Nephron progenitor cell (in vitro differentiated cells): ENCODE measurements at places on chromosomes 4 and X.

GRCh38 chrX:35743331-35743730 is 54.8 kb upstream of the MAGEB16 start:
- no peaks in the 10 kb centered on the region for H3K27me3 ChIP-seq
- no peak overlapping the region for H3K4me3 ChIP-seq
- no peaks in the 10 kb centered on the region for H3K4me1 ChIP-seq
- no peaks in the 10 kb centered on the region for H3K36me3 ChIP-seq
- H3K27ac ChIP-seq, result no peak overlapping the region

DNA sequence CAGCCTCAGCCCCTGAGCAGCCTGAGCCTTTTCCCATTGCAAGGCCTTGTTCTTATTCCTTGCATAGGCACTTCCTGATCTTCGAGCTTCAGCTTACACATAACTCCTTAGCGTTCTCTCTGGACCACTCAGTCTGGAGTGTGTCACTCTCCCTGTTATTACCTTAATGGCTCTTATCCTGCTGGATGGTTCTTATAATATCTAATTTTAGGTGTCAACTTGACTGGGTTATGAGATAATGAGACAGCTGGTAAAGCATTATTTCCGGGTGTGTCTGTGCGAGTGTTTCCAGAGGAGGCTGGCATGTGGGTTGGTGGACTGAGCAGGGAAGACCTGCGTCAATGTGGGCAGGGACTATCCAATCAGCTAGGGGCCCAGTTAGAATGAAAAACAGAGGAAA is 75.7 kb downstream of the HAUS3 start:
- no peak overlapping the region for H3K4me3 ChIP-seq
- H3K27me3 ChIP-seq, result peaks cover 8% of the 10 kb centered on the region
- DNase-seq, result no peak
- H3K36me3 ChIP-seq, result no peaks in the 10 kb centered on the region

DNA sequence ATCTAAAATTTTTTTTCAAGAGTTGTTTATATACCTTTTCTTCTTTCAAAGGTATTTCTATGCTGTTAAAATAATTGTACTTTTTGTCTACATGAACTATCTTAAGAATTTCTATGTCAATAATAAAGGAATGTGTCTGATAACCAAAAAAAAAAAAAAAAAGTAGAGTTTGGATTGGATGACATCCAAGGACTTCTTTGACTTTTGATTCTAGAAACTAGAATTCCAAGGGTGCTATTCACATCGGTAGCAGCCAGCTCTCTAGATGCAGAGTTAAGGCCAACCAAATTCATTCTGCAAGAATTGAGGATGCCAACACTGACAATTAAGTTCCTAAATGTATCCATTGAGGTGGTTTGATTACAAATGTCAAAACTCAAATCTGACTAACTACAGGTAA is 42.0 kb upstream of the PRKG2 start:
- peaks cover 10% of the 10 kb centered on the region for H3K4me1 ChIP-seq
- no peak overlapping the region for H3K4me3 ChIP-seq
- no peaks in the 10 kb centered on the region for H3K27me3 ChIP-seq
- no peak for DNase-seq

GRCh38 chr4:149264093-149264733 is 551.4 kb downstream of the IQCM start:
- H3K36me3 ChIP-seq, result no peaks in the 10 kb centered on the region
- H3K27me3 ChIP-seq, result peaks cover 8% of the 10 kb centered on the region
- peak; percentile 15 for DNase-seq
- no peaks in the 10 kb centered on the region for H3K4me1 ChIP-seq
- H3K4me3 ChIP-seq, result no peak overlapping the region
- no peak overlapping the region for H3K27ac ChIP-seq

- H3K27me3 ChIP-seq, result no peaks in the 10 kb centered on the region
- DNase-seq, result peak; percentile 5
- peaks cover 40% of the 10 kb centered on the region for H3K4me1 ChIP-seq
- peak overlapping the region; percentile 93 for H3K4me3 ChIP-seq
These were observed 410 bp downstream of the GNL3L start for GRCh38 chrX:54530357-54530900.
